ENCODE measurements at places on chromosomes 6 and 20.

- DNase-seq, result no peak
Observed at GRCh38 chr6:126905917-126906316, 212.6 kb upstream of the RSPO3 start.

DNA sequence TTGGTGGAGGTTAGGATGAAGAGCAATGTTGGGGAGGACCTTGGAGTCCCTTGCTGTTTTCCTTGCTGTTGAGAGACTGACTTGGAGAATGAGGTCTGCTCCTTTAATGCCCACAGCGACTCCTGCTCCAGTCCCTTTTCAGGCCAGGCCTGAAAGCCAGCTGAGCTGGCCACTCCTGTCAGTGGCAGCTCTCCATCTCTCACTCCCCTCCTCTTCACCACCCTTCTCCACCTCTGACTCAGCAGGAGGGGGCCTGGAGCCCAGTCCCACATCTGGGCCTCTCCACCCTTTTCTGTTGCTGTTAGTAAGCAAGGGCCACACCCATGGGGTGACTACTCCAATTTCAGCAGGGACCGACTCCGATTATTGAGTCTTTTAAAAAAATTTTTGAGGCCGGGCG, 2.2 kb downstream of the SNX21 start:
- no peak for DNase-seq

DNA sequence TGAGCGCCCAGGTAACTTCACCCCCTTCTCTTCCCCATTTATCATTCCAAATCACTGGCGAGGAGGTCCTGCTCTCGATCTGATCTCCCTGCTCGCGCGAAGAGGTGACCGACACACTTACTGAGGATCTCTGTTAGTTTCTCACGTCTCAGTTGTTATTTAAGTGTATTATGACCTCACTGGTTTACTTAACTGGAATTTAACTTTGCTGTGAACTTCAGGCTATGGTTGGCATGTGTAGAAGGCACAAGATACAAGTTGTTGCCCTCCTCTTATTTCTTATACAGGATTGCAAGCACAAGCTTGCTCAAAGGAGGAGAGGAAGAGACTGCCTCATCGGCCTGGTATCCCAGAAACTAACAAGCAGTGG, 1.2 kb downstream of the RNF217 start:
- DNase-seq, result no peak

DNA sequence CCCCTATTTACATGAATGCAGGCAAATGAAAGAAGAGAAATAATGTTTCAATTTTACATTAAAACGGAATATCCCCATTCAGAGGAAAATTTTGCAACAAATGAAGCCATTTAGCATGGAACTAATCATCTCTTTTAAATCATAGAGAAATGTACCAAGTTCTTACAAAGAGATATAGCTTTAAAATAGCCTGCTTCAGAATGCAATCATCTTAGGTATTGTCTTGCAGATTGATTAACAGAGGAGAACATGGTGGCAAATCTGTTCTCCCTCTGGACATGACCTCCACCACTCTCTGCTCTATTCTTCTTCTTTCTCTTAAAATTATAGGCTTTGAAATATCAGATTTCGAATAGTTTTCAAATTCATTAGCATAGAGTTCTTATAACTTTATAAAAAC, 155.7 kb upstream of the DTNBP1 start:
- no peak for DNase-seq

- DNase-seq, result peak; percentile 64
Observed at GRCh38 chr20:19658137-19658536, 99.9 kb upstream of the RIN2 start.

GRCh38 chr6:87807475-87807874, 105.4 kb upstream of the AKIRIN2 start:
- DNase-seq, result no peak

- DNase-seq, result no peak
Observed at GRCh38 chr6:80331974-80332373, 225.5 kb downstream of the BCKDHB start.

GRCh38 chr6:53861518-53861917, 66.7 kb downstream of the LRRC1 start:
- no peak for DNase-seq

DNA sequence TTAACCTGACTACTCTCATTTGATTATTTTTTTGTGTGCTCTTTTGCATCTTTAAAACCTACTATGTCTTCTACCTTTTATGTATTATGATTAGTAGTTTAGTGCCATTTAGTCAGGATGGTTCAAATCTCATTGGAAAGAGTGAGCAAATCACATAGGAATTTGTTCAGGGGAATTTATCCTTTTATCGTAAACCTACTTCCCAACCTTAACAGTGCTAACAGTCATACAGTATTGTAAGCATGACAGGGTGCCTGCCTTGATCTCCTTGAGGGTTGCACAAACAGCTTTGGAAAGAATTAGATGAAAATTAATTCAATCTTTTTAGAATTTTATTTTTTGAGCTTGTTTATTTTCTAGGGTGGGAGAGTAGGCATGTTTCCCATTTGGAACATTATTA, 18.3 kb downstream of the RNF8 start:
- DNase-seq, result no peak

GRCh38 chr20:64155258-64156135, 8.8 kb upstream of the MYT1 start:
- no peak for DNase-seq

GRCh38 chr6:50141100-50141499, 91.4 kb upstream of the DEFB112 start:
- no peak for DNase-seq

- DNase-seq, result no peak
Observed at GRCh38 chr6:28945349-28945748, 21.6 kb upstream of the TRIM27 start.

GRCh38 chr20:45550765-45551164, 3.6 kb upstream of the EPPIN start:
- DNase-seq, result no peak

- no peak for DNase-seq
Observed at GRCh38 chr6:40877362-40877761, 161.7 kb downstream of the UNC5CL start.

DNA sequence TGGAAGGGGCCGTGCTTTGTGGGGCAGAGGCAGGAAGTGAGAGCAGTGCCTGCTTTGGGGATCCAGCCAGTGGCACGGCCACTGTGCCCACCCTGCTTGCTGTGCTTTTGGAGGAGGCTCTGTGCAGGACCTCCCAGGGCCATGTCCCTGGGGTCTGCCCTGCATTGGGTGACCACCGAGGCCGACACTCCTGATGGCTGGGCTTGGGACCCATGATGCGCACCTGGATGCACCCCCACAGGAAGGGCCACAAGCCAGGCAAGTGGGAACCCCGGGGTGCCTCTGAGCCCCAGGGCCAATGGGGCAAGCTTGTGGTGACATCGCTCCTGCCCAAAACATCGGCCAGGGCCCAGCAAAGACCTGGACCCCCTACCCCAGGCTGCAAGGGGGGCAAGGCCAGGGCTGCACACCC, 738.6 kb upstream of the GJE1 start:
- DNase-seq, result no peak

Measured in upper lobe of right lung (tissue), 1 donor.